ENCODE measurements at places on chromosomes 3 and 15.

GRCh38 chr15:55552926-55553325 is 35.2 kb downstream of the PYGO1 start:
- DNase-seq, result no peak

DNA sequence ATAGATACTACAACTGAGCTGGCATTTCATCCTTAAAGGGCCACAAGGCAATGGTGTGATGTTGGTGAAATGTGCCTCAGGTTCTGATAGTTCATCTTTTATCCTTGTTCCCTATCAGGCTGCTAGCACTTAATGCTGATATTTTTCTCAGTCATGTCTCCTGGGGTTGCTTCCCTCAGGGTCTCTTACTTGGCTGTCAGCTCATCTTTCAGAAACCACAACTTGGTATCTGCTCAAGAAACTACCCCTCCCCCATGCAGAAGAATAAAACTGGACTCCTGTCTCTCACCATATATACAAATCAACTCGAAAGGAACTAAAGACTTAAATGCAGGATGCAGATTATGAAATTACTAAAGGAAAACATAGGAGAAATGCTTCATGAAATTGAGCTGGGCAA is 308.1 kb downstream of the CHST2 start:
- no peak for DNase-seq

DNA sequence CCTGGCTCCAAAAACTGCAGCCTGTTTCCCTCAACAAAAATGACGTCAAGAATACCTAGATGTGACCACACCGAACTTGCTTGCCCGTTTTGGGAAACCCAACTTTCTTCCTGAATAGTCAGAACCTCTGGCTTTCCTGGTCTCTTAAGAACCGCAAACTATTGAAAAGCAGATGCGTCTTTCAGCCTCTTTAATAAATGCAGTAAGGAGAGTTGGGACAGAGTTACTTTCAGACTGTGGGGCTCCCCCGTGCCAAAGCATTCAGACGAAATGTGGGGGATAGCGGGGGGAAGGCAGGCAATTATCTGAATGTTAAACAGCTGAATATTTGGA is 1.2 kb upstream of the PROK2 start:
- DNase-seq, result no peak

- DNase-seq, result peak; percentile 14
Measured at GRCh38 chr3:71582612-71583565, 639 bp downstream of the FOXP1 start.

DNA sequence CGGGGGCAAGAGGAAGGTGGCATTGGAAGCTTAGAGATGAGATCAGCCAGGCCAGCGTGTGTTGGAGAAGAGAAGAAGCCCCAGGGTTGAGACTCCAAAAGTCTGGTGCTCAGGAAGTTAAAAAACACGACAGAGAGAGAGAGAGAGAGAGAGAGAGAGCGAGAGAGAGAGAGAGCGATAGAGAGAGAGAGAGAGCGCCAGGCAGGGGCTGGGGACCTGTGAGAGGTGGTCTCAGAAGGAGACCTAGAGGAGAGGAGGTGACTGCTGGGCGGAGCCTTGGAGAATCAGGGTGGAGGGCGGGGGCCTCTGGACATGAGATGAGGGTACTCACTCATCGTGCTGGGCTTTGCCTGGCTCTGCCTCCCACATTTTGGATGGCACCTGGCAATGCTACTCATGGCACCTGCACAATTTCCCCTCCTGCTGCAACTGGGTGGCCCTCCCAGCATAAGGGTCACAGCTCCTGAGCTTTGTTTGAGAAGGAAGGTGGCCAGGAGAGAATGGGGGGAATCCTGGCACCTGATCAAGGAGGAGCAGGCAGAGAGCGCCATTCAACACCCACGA is 51.0 kb downstream of the FBLN2 start:
- no peak for DNase-seq

DNA sequence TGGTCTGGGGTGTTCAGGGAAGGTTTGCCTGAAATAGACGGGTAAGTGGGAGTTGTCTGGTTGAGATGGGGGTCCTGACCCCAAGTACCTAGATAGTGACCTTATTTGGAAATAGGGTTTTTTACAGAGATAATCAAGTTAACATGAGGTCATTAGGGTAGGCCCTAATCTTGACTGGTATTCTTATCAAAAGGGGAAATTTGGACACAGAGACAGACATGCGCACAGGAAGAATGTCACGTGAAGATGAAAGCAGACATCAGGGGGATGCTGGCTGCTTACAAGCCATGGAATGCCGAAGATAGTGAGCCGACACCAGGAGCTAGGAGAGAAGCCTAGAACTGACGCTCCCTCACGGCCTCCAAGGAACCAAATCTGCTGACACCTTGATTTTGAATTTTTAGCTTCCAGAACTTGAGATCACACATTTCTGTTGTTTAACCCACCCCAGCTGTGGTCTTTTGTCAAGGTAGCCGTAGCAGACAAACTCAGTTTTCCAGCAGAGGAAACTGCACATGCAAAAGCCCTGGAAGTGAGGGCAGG is 17.1 kb downstream of the BHLHE40 start:
- no peak for DNase-seq
